ENCODE measurements at places on chromosomes 3 and 15.

GRCh38 chr15:63833021-63833696 is 589 bp downstream of the HERC1 start:
- DNase-seq, result no peak

GRCh38 chr3:197775317-197775716 is 15.7 kb upstream of the LRCH3 start:
- no peak for DNase-seq

- DNase-seq, result no peak
Measured at GRCh38 chr15:76366714-76367113, 30.1 kb downstream of the ISL2 start.

GRCh38 chr3:133300102-133300501 is 99.8 kb upstream of the BFSP2 start:
- peak; percentile 26 for DNase-seq

DNA sequence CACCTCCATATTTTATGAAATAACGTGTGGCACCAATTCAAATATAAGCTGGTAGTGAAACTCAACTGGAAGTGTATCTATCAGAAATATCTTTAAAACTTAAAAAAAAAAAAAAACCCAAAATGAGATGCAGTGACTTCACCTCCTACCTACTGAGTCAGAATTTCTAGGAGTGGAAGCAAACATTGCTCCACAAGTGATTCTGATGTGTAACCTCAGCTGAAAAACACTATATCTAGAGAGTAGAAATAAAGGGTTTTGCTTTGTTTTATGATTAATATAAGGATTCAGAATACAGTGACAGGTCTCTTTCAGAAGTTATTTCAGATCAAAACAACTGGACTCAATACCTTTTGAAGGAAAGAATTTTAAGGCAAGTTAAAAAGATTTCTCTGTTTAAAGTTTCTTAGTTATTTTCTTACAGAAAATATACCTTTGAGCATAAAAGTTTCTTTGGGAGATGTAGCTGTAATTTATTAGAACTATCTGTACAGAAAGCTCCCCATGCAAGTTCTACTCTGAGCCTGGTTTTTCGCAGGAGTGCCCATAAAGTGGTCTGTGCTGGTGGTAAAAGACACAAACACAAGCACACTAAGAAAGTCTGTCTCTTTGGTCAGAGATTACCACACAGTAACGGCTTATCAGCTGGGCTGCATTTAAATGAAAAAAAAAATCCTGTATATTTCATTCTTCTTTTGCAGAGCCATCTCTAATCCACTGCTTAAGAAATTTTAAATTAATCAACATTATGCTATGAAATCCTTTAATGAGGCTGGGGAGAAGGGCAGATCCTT is 59.9 kb upstream of the PPIB start:
- no peak for DNase-seq

GRCh38 chr15:69320977-69321554 is 22.4 kb downstream of the PAQR5 start:
- DNase-seq, result no peak

DNA sequence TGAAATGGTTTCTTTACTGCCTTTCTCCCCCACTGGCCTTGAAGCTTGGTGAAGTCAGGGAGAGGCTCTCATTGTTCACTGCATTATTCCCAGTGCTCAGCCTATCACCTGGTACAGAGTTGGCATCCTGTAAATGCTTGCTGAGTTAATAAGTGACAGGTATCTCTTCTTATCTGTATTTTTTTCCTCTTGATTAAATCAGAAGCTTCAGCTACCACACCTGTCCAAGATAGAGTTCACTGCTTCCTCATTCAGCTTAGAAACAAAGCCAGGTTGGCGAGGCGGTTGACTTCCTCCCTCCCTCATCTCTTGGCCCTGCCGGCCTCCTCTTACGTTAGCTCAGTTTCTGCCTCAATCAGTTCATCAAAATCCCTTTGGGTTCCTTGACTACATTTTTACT is 142.8 kb downstream of the LIPC start:
- no peak for DNase-seq

GRCh38 chr15:41892621-41893421 is 1.0 kb downstream of the SPTBN5 start:
- DNase-seq, result no peak

- DNase-seq, result no peak
Measured at GRCh38 chr3:64441861-64442260, 216.6 kb upstream of the PRICKLE2 start.

GRCh38 chr15:62907275-62907674 is 135.3 kb upstream of the TPM1 start:
- no peak for DNase-seq

GRCh38 chr3:24707936-24708335 is 213.3 kb upstream of the THRB start:
- DNase-seq, result no peak

- no peak for DNase-seq
Measured at GRCh38 chr3:9590282-9590791, 36.7 kb upstream of the LHFPL4 start.

GRCh38 chr3:100374521-100374920 is 26.4 kb downstream of the TOMM70 start:
- DNase-seq, result no peak

- DNase-seq, result no peak
Measured at GRCh38 chr3:65538101-65538500, 500.6 kb downstream of the MAGI1 start.

GRCh38 chr15:60020736-60021135 is 16.6 kb downstream of the FOXB1 start:
- no peak for DNase-seq

DNA sequence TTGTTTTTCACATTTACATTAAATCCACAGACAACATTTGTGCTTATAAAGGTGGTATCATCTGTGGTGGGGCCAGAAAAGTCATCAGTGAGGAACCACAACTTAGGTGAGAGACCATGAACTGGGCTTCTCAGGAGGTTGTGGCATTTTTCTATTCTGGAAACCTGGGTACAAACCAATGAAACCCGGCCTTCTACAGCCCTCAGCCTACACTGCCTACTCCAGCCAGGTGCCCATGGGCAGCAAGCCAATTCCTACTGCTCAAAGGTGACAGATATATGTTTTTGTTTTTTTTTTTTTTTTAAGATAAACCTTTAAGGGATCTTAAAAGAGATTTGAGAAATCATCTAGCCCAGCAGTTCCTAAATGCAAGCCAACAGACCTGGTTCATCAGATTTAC is 20.3 kb downstream of the SPG21 start:
- DNase-seq, result no peak

GRCh38 chr3:58167431-58168351 is 43.1 kb downstream of the DNASE1L3 start:
- peak; percentile 13 for DNase-seq

DNA sequence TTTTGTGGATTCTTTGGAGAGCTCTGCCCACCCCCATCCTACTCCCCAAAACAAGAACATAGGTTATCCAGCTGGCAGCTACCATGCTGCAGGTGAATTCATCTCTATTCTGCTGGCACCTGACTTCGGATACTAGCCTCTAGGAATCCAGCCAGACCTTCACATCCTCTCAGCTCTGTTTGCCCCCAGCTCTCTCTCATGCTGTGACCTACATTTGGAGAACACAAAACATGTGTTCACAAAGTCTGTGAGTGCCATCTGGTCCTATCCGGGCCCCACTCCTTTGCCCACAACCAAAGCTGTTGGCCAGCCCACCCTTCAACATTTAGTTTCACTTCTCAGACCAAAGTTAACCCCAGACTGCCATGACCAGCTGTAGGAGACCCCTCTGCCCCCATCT is 89.4 kb upstream of the C3orf80 start:
- no peak for DNase-seq

- DNase-seq, result no peak
Measured at GRCh38 chr15:40010686-40011085, 28.3 kb downstream of the SRP14 start.

DNA sequence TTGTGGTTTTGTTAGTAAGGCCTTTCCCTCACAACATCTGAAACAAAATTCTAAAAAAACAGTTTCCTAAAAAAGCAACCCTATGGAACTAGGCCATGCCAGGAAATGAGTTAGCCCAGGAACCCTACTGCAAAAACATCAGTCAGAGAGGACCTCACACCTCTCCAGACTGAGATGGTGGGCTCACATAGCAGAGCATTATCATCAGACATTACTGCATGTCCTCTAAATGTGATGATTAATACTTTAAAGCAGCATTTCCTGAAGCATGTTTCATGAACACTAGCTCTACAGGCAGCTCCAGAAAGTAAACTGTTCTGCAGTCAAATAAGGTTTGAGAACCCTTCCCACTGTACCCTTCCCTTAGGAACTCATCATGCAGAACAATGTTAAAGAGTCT is 232.3 kb upstream of the MRPL3 start:
- DNase-seq, result no peak
